ENCODE measurements at places on chromosomes 6 and 20.

GRCh38 chr6:46895930-46896329 is 25.8 kb downstream of the ADGRF5 start:
- no peak for DNase-seq

DNA sequence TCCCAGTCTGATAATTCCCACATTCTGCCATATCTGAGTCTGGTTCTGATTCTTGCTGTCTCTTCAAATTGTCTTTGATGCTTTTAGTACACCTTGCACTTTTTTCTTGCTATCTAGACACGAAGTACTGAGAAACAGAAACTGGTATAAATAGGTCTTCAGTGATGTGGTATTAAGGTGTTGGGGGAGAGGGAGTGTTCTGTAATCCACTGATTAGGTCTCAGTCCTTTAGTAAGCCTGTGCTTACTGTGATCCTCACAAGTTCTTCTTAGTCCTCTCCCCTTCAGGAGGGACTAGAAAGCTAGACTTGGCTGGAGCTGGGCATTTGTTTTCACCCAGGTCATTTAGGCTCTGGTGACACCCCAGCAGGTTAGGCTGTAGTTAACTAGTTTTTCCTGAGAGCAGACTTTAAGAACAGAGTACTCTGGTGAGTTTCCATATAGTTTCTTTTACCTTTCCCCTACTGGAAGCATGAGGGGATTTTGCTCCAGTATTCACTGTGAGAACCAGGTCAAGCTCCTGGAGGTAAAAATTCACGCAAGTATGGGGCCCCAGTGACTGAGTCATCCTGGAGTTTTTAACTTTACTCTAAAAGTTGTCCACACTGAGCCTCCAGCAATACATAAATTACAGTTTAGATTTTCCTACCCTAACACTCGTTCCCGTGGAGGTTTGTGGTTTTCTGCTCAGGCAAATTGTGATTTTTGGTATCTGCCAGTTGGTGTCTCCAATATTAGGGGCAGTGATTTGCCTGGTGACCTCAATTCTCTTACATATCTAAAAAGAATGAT is 154.6 kb downstream of the CDKAL1 start:
- no peak for DNase-seq

DNA sequence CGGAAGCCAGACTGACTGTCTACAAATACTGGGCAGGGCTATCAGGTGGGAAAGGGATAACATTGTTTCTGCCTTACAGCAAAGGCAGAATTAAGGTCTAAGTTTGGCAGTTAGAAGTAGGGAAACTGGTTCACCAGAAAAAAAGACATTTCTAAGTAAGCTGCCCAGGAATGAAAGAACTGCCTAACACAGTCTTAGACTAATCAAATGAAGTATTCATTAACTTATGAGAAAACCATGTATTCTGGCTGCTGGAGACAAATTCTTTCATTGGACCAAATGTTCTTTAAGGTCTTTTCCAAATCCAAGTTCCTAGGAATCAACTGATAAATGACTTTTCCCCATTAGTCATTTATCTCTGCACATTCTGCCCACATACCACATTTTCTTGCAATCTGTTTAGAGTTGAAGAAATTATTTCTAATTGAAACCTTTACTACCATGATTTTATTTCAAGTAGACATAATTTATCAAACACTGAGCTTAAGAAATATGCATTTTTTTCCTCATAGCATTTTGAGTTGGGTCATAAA is 120.3 kb upstream of the OGFRL1 start:
- no peak for DNase-seq

DNA sequence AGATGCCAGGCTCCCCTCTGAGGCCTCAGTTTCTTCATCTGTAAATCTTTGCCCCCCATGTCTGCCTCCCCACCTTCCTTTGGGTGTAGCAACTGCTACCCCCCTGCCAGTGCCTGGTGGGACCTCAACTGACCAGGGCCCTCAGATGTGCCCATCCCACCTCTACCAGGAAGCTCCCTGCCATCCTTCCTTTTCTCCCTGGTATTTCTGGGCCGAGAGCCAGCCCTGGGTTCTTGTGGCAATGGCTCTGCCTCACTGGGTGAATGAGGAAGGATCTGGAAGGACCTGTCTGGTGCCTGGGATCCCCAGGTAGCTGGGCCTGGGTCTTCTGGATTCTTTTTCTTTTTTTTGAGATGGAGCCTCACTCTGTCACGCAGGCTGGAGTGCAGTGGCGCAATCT is 141.1 kb upstream of the RNF24 start:
- DNase-seq: no peak

DNA sequence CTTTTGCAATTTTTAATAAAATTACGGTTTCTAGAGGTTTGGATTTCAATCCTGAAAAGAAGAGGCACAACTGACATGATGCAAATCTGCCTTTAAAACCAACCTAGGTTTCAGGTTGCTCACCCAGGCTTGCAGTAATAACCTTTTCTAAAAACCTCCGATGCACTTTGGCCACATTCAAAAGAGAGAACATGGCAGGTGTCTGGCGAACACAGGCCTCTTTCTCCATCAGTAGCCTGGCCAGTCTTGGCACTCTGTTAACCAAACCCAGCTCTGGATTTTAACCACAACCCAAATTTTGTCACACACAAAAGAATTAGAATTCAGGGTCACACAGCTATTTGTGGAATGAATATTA is 55.8 kb upstream of the MAFB start:
- no peak for DNase-seq

- DNase-seq: no peak
Measured at GRCh38 chr20:38609815-38610214, 8.2 kb downstream of the ARHGAP40 start.

GRCh38 chr6:52394251-52394666 is 25.9 kb upstream of the EFHC1 start:
- no peak for DNase-seq

DNA sequence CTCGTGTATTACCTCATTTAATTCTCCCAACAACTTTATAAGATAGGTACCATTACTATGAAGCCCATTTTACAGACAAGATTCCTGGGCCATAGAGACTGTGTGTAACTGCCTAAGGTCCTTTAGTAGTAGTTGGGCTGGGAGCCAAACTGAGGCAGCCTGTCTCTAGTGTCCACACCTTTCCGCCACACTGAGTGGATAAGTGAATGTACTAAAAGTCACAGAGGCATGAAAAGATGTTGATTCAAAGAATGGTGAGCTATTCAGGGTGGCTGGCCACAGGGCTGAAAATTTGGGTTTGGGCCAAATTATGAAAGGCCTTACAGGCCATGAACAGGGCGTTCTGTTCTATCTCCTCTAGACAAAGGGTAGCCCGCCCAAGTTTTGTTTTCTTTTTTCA is 11.0 kb downstream of the CD24 start:
- DNase-seq: no peak

- no peak for DNase-seq
Measured at GRCh38 chr20:37928996-37929682, 26.2 kb downstream of the VSTM2L start.

- DNase-seq: peak; percentile 37
Measured at GRCh38 chr6:33314515-33314942, 651 bp upstream of the TAPBP start.

DNA sequence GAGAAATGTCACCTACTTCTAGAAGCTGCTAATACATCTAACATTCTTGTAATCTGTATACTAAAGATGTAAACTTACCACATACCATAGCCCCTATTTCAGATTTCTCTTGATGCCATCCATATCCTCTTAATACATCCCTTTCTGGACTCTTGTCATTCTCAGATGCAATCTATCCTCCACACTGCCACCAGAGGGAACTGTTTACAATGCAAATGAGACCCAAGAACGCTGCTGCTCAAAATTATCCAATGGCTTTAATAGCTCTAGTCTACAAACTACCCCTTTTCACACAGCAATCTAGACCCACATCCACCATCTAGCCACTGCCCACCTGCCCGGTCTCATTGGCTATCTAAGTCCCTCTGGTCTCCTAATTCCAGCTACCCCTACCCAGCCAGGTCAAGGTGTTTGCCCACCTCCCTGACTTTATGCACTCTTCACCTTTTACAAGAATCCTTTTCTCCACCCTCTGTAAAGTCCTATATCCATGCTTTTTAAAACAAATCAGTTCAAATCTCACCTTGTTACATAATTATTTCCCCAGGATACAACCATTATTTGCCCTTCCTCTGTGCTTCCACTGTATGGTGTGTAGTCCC is 14.8 kb downstream of the FAXC start:
- peak; percentile 1 for DNase-seq

- no peak for DNase-seq
Measured at GRCh38 chr6:51868591-51869355, 218.6 kb downstream of the PKHD1 start.

- DNase-seq: no peak
Measured at GRCh38 chr20:50455656-50456451, 54.3 kb upstream of the PTPN1 start.

GRCh38 chr6:154404791-154405400 is 48.3 kb upstream of the IPCEF1 start:
- no peak for DNase-seq

DNA sequence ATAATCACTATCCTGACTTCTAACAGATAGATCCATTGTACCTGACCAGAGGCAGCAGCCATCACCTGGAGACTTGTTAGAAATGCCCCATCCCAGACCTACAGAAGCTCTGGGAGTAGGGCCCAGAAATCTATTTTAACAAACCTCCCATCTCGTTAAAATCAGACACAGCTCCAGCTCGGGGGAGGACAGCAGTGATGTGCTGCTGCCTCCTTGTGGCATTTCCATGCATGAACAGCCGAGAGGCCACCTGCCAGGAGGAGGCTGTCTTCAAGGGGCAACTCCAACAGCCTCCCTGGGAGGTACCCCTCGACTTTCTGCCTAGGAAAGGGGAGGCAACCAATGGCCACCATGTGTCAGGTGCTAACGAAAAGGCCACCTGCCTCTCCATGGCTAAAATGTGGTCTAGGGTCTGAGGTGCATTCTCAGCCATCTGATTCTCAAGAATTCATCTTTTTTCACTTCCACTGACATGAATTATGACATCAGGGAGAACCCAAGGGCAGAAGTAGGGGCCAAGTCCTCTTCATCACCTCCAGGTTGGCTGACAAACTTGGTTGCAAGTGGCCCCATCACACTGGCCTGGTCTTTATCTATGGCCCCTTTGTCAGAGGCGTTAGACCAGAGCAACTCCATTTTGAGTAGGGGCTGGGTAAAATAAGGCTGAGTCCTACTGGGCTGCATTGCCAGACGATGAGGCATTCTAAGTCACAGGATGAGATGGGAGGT is 12.2 kb upstream of the KCNK15 start:
- peak; percentile 7 for DNase-seq

GRCh38 chr20:4165984-4166725 is 150.8 kb upstream of the RNF24 start:
- no peak for DNase-seq

DNA sequence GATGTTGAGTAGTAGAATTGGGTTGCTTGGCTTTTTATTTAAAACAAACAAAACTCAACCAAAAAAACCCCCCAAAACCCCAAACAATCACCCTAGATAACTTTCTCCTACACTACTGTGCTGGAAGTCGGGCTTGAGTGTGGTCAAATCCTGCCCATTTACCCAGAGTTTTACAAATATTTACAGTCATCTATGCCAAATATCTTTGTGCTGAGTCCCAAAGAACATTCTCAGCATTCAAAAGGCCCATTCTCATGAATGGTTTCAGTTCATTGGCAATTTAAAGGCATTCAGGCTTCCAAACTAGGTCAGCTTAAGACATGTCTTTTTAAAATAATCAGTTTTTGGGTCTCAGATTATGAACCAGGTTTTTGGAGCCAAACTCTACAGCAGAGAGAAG is 1.8 kb downstream of the RNF144B start:
- no peak for DNase-seq

All from NK-92 treated with Interleukin-12 subunit alpha and Interleukin-12 subunit beta, amount 100 ng/mL, for 24 hours (cell line).